ENCODE measurements at places on chromosomes 2 and 18.

- DNase-seq, result no peak
Measured at GRCh38 chr2:219664944-219665343, 37.5 kb downstream of the SLC4A3 start.

DNA sequence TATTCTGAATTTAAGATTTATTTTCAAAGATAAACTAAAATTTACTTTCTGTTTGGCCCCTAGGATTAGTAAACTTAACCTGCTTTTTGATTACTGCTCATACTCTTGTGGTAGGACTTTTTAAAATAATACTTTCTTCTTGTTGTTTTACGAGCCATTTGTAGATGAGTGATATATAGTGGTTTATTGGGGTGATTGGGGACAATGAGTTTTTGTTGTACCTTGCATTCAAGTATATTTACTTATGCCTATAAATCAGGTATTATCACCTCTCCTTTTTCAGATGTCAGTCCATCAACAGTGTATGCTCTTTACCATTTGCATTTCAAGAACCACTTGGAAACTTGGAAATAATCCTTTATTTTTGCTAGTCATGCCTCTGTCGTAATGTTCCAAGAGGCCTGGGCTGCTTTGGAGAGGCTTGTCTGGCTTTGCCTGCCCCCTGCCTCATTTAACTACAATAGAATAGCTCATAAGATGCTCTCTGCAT lies 131.3 kb downstream of the COMMD1 start:
- no peak for DNase-seq

DNA sequence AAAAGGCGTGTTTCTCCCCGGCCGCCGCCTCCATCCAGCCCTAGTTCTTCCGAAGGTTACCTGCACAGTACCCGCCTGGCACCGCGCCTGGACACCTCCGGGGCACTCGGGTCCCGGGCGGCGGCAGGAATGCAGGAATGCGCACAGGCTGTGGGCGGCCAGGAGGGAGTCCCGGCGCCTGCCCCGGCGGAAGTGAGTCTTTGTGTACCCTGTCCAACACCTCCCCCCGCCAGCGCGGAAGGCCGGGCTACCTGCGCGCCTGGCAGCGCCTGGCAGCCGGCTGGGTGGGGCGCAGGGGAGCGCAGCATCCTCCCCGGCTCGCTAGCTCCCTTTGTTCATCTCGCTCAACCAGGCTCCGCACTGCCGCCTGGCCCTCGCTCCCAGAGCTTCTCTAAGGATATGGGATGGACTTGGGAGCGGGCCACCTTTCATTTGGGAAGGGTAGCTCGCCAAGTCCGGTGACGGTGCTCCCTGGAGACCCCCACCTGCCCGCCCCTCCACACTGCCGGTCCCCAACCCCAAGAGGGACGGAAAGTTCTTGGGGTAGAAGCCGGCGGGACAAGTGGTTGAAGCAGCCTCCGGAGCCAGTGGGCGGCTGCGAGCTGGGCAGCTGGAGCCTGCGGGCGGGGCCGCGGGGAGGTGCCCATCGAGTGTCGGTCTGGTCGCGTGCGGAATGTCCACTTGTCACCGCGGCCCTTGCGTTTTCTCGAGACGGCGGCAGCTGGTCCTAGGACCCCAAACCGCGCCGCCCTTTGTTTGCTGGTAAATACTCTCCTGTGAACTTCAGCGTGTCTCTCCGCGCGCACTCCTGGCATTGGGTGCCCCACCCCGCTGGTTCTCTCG lies 1.2 kb upstream of the ST6GAL2 start:
- DNase-seq, result no peak

- DNase-seq, result no peak
Measured at GRCh38 chr2:224820283-224820991, 104.3 kb upstream of the CCDC195 start.

- no peak for DNase-seq
Measured at GRCh38 chr2:85886590-85886989, 2.2 kb downstream of the ST3GAL5 start.

DNA sequence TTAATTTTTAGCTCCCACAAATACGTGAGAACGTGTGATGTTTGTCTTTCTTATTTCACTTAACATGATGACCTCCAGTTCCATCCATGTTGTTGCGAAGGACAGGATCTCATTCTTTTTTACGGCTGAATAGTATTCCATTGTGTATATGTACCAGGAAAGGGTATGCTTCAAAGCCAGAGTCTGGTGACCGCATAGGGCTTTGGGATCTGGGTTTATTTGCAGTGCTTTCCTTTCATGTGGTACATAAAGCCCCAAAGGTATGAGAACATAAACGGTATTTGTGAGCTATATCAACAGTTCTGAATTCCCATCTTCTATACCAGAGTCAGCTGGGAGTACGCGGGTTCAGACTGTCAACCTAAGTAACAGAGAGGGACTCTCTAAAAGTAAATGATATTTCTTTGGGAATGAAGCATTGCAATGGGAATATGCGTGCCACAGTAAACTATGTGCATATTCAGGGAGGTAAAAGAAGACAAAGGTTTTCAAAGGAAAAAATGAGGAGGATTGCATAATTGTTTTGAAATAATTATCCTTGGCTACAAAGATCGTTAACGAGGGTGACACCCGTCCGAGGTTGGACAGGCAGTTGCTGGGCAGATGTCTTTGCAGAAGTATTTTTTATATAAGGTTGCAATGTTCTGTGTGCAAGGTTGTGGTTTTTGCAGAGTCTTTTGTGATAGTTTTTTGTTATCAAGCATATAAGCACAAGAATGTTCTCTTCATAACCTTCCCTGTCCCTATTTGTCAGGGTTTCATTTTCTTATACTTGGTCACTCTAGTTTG lies 24.4 kb downstream of the CRYGD start:
- no peak for DNase-seq

- no peak for DNase-seq
Measured at GRCh38 chr18:62744076-62744968, 29.0 kb downstream of the PHLPP1 start.

All from NT2/D1 (cell line).